ENCODE measurements at places on chromosomes 13 and 19.

- no peak for DNase-seq
Observed at GRCh38 chr13:21316376-21316775, 139.9 kb downstream of the MRPL57 start.

DNA sequence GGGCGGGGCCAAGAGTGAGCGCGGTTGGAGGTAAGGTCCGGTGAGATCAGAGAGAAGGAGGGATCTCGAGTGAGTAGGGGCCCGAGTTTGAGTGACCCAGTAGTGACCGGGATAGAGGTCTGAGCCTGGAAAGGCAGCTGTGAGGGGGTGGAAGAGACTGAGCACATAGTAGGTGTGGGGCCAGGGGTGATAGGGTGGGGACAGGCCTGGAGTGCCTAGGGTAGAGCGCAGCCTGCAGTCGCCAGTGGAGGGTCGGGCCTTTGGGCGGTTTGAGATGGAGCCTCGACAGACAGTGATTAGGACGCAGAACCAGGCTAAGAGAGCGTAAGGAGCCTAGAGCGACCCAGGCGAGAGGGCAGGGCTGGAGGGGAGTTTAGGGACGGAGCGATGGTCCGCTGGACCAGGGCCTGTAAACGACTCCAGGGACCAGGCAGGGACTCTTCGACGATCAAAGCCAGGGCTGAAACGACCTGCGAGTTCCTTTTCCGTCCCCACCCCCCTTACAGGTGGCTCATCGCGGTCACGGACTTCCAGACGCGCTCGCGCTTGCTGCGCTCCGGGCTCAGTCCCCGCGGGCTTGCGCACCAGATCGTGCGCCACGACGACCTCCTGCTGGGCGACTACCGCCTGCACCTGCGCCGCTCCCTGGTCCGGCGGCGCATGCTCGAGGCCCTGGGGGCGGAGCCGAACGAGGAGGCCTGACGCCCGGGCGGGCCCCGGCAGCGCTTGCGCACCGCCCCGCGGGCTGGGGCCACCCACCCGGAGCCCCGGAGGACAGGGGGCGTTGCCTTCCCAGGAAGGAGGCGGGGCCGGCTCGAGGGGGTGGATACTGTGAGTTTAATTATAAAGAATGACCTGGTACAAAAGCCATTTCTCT lies 9.4 kb downstream of the C19orf81 start:
- DNase-seq, result no peak

GRCh38 chr13:99362362-99362761 lies 55.2 kb upstream of the GPR183 start:
- no peak for DNase-seq

DNA sequence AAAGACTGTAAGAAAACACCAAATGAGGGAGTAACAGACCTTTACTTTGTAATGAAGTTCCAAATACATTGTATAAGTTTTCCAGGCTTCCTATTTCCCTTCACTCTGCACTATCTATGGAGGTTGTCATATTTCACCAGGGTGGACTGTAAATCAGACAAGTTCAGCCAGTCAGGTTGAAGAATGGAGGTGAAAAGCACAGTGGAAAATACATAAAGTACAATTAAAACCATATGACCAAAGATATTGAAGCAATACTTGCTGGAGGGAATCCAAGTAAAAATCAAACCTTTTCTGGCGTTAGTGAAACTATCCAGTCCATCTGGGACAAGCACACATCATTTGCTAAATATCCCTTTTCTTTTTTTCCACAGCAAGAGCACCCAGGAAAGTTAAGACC lies 3.2 kb downstream of the LHFPL6 start:
- DNase-seq, result no peak

- DNase-seq, result no peak
Observed at GRCh38 chr13:98772794-98773452, 20.5 kb upstream of the SLC15A1 start.

DNA sequence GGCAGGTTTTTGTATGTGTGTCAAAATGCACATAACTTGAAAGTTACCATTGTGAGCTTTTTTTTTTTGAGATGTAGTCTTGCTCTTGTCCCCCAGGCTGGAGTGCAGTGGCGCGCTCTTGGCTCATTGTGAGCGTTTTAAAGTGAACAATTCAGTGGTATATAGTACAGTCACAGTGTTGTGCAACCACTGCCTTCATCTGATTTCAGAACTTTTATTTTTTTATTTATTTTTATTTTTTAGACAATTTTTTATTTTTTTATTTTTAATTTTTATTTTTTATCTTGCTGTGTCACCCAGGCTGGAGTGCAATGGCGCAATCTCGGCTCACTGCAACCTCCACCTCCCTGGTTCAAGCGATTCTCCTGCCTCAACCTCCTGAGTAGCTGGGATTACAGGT lies 15.0 kb downstream of the SLC25A42 start:
- no peak for DNase-seq
